Fibroblast of lung (primary cell): ENCODE measurements at places on chromosomes 2 and 18. TPM values are rescaled to one million over a fixed set of nuclear protein-coding genes. Genes with fewer than 3 reads are reported as not detected.

GRCh38 chr2:65500310-65501040 lies 68.1 kb upstream of the SPRED2 start:
- DNase-seq, result no peak

DNA sequence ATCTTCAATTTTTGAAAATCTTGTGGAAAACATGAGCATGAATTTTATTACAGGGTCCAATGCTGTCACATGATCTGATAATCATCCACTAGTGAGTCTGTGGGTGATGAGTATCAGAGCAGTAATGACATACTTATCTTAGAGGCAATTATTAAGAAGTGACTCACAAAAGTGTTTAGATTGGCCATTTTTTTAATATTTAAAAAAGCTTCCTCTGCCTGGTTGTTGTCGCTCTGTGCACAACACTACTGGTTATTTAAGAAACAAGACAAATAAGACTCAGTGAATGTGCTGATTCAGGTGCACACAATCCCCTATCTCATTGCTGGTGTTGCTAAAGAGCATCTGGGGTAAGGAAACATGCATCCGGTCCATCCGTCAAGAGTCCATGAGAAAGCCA lies 665.8 kb upstream of the ZEB2 start:
- DNase-seq, result peak; percentile 34

DNA sequence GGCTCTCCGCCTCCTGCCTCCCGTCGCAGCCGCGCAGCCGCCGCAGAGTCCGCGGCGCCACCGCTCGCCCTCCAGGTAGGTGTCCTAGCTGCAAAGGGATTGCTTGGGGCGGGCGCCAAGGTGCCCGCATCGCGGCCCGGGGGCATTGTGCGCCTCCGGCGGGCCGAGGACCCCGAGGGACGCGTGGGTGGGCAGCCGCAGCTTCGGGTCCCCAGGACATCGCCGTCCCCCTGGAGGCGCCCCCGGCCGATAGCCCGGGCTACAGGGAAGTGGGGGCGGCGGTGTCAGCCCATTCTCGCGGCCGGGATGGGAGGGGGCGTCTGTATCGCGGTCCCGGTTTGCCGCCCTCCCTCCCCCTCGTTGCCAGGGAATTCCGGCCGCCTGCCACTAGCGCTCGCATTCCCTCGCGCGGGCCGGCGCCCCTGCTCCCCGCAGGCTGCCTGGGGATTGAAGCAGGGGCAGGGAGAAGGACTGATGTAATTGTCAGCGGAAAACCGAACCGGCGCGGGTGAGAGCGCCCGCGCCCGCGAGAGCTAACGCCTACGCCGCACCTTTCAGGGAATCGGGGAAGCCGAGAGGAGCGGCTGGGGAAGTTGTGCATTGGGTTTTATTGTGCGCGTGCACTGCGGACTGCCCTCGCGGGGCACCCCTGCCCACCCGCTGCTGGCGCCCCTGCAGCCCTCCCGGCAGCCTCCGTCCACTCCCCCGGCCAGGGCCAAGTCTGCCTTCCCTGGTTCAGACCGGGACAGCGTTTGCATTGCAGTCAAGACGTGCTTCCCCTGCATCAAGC lies 483 bp downstream of the OSBPL6 start:
- peak; percentile 49 for DNase-seq

LRATD1 gene
- 0.51 and 0.99 TPM in 2 replicates for total RNA-seq

ALPP gene
- total RNA-seq, result not detected in 2 replicates

IL1RL2 gene
- 2.6 and 3.1 TPM in 2 replicates for total RNA-seq

RAPGEF4 gene
- 1.3 and 3.0 TPM in 2 replicates for total RNA-seq

DNA sequence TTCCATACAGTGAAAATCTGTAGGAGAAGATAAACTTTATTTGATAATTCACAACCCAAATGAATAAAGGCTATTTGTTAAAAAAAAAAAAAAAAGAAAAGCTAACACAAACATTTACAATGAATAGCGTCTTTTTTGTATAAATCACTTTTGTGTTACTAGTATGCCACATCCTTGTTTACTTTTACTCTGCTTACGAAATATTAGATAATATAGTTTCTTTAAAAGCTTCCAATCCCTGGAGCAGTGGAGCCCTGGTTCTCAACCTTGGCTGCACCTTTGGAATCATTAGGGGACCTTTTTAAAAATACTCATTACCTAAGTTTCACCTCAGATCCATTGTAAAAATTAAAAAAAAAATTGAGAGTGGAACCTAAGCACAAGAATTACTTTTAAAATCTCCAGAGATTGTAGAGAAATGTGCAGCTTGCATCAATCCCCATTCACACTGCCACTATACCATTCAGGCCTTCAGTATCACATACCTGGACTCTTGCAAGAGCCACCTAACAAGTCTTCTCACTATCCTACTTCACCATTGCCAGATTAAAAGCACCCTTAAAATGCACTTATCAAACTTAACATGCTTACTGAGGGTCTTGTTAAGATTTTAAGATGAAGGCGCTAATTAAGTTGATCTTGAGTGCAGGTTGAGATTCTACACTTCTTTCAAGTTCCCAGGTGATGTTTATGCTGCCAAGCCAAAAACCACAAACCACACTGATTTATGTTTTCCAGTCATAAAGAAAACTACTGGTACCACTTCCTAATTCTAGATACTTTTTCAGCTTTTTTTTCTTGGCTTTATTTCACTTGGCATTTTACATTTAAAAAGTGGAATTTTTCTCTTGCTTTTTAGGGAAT lies 59.7 kb upstream of the ZC3H15 start:
- DNase-seq, result peak; percentile 1

DNA sequence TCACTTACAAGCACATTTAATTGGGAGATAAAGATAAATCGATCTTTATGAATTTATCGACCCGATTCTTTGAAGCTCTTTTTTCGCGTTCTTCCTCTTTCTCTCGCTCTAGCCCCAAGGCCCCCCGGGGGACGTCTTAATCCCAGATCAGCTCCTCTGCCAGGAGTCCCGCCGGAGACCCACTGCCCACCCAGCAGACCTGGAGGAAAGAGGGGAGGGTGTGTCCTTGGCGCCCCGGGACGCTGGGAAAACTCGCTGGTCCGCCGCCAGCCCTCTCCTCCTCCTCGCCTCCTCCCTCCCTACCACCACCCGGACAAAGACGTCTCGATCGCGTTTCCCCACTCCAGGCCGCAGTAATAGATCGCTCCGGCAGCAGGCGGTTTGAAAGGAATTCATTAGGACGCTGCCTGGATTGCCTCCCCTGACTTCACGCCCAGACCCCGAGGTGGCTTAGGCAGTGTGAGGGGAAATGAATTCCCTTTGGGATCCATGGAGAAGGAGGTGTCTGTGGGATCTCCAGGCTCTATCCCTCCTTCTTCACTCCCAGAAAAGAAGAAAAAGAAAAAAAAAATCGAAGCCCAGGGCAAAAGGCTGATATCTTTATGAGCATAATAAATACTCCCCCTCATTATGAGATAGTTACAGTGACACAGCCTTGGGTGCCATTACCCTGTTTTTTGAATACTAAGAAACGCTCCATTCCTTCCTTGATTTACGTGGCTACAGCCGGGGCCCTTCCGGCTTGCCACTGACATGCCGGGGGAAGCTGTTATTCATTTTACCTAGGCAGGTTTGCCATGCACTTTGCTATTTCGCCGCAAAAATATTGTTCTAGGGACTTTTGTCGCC lies 1.8 kb upstream of the GBX2 start:
- DNase-seq, result no peak

- no peak for DNase-seq
These were observed 148.3 kb downstream of the SATB2 start for GRCh38 chr2:199309411-199309810.

DNA sequence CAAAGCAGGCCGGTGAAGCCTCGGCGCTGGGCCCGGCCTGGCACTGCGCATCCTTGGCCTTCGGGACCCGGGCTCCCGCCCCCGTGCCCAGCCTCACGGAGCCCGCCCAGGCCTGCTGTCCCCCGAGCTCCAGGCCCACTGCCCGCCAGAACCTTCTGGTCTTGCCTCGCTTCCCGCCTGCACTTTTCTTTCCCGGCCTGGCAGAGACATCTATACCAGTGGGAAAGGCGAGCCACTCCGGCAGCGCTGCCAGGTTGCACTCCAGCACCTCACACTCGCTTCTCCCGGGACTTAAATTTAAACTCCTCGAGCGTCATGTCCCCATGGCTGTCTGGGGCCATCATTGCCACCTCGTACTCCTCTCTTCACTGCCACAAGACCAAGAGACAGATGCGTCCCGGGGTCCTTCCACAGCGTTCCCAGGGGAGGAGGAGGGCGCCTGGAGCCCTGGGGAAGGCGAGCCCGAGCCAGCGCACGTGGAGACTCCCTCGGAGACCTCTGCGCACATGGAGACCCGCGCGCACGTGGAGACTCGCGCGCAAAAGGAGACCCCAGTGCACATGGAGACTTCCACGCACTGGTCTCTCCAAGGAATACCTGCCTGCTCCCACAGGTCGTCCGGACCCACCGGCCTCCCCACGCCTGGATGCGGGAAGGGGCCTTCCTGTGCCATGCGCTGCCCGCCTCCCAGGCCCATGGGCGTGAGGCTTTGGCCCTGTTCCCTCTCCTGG lies 253.1 kb upstream of the SALL3 start:
- no peak for DNase-seq

CHRND gene
- not detected in 2 replicates for total RNA-seq

- peak; percentile 71 for DNase-seq
These were observed 119.0 kb downstream of the PMAIP1 start for GRCh38 chr18:60018618-60019462.

DNA sequence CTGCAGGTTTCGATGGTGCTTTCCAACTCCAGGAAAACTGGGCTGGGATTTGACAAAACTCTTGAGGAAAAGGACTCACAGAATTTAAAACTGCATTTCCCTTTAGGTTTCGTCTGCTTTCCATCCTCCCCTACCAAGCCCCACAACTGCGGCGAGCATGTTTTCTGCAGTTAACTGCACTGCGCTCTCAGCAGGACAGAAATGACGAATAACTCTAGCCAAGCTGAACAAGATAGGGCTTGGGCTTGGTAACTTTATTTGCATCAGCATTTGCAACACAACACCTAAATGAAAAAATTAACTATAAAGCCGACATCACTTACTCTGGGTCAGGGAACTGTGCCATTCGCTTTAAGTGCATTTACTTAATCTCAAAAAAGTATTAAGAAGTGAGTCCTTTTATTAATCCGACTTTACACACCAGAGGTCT lies 669 bp upstream of the PIKFYVE start:
- peak; percentile 62 for DNase-seq

MAP3K19 gene
- not detected in 2 replicates for total RNA-seq

DNA sequence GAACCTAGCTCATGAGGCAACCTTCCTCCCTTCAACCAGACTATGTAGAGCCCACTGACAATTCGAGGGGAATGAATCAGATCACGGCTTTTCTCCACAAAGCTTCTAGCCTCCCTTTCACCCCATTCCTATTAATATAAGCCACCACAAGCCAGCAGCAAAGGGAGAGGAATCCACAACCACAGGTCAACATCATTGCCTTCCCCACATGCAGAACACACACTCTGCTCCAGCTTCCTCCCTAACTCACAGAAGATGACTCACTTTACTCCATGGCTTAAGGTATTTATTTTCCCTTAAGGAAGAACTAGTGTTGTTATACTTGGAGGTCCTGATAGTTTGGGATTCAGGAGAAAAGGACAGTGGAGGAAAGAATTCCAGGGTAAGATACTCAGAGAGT lies 272.2 kb downstream of the C1D start:
- DNase-seq, result peak; percentile 96

GRCh38 chr2:235493775-235494715 lies at the start of gene AGAP1:
TSS of gene AGAP1 (plus strand) at chr2:235494043.
- DNase-seq, result peak; percentile 86

HJURP gene
- total RNA-seq, result 0.26 and 5.8 TPM in 2 replicates

CPLX4 gene
- total RNA-seq, result not detected in 2 replicates

GRCh38 chr2:262117-262516 lies 1.7 kb downstream of the SH3YL1 start:
- DNase-seq, result no peak

CHRNG gene
- total RNA-seq, result not detected in 2 replicates

DNA sequence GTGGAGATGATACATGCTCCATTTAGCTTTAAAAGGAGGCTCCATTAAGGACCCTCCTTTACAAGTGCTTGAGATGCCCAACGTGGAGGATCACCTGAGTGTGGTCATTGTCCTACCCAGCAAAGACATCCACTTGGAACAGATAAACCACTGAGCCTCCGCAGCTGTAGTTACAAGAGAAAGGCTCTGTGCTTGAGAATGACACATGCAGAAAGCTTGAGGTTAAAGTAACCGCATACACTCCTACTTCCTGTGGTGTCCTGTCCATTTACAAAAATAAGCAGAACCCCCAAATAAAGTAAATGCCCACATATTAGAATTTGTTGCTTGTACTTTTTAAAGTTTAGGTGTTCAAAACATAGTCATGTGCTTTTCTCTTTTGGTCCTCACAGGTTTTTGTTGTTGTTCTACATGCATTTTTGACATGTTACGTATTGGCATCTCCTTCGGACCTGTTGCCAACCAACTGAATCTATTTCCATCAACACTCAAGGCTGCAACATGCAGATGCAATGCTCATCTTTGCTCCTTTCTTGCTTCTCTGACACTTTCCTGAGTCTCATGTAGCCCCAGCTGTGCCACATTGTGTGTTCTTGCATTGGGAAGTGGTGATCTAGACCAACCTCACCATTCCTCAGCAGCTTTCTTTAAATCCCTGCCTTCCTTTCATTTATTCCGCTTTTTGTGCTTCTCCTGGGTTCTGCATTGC lies 56.0 kb downstream of the SERPINB7 start:
- peak; percentile 28 for DNase-seq

DNA sequence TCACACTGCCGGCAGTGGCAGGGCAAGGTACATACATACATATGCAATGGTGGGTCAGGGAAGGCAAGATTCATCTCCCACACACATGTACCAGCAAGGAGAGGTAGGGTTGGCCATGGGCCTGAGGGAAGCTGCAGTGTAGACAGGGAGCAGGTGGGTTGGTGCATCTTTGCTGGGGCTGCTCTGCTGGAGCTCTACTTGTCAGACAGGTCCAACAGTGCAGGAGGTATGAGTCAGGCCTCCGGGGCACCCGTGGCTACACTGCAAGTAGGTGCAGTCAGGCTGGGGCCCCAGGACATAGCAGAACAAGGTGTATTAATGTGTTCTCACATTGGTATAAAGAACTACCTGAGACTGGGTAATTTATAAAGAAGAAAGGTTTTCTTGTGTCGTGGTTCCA lies 281.1 kb upstream of the COL3A1 start:
- DNase-seq, result no peak

GRCh38 chr18:12851716-12852115 lies 32.3 kb downstream of the PTPN2 start:
- DNase-seq, result peak; percentile 45

TANC1 gene
- 30.8 and 41.9 TPM in 2 replicates for total RNA-seq

GRCh38 chr2:114170070-114170469 lies 272.4 kb upstream of the DPP10 start:
- DNase-seq, result no peak

DNA sequence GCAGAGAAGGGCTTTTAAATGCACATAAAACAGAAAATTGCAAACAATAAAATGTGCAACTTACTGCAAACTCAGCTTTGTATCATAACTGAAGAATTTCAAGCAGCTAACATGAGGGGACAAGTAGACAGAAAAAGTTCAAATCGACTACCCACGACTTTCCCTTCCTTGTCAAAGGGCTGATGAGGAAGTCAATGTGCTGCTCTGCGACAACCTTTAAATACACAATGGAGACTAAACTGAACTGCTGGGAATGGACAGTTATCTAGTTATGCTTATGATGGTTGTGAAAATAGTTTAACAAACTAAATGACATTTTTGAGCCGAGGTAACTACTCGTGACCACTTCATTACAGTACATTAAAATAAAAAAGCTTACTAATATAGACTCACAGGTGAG lies 84.1 kb downstream of the INO80D start:
- peak; percentile 19 for DNase-seq
